ENCODE measurements at places on chromosomes 7 and 10. TPM values are rescaled to one million over a fixed set of nuclear protein-coding genes. Genes with fewer than 3 reads are reported as not detected.

DNA sequence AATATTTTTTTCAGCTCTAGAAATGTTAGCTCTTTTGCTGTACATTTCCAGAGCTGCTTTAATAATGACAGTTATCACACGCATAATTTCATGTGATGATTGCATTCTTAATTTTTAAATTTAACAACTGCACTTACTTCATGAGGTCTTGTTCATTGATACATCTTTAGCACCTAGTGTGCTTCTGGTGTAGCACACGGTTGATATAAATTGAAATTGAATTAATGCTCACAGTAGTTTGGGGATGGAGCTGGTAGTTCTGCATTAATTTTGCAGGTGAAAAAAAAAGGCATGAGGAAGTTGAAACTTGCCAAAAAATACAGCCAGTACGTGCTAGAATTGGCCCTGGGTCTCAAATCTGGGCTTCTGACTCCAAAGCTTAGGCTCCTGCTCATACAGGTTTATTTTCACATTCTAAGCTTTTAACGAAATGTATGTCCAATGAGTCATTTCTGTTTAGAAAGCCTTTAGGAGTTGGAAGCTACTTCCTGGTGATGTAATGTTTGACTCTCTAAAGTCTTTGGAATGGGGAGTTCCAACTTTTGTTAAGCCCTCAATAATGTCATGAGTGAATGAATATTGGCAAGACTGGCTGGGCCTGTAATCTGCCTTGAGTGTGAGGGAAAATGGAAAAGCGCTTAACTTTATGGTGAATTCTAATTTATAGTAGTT is 62.5 kb downstream of the DAGLB start:
- DNase-seq, result peak; percentile 97
- H3K27ac ChIP-seq, result peak overlapping the region; percentile 82
- no peak overlapping the region for H3K4me3 ChIP-seq
- H3K27me3 ChIP-seq, result no peaks in the 10 kb centered on the region
- peaks cover 20% of the 10 kb centered on the region for H3K36me3 ChIP-seq

- peaks cover 43% of the 10 kb centered on the region for H3K27me3 ChIP-seq
- H3K4me1 ChIP-seq, result peaks cover 7% of the 10 kb centered on the region
- H3K4me3 ChIP-seq, result no peak overlapping the region
- DNase-seq, result peak; percentile 80
- no peaks in the 10 kb centered on the region for H3K36me3 ChIP-seq
These were observed 820 bp upstream of the NRG3 start for GRCh38 chr10:81873932-81874816.

Gene GIMAP2
- total RNA-seq, result 7.4 TPM

Gene CYP2C18
- not detected for total RNA-seq

All from muscle of leg (tissue), 16 donors.